NCI-H82 (cell line): ENCODE measurements at places on chromosomes 3 and 15.

DNA sequence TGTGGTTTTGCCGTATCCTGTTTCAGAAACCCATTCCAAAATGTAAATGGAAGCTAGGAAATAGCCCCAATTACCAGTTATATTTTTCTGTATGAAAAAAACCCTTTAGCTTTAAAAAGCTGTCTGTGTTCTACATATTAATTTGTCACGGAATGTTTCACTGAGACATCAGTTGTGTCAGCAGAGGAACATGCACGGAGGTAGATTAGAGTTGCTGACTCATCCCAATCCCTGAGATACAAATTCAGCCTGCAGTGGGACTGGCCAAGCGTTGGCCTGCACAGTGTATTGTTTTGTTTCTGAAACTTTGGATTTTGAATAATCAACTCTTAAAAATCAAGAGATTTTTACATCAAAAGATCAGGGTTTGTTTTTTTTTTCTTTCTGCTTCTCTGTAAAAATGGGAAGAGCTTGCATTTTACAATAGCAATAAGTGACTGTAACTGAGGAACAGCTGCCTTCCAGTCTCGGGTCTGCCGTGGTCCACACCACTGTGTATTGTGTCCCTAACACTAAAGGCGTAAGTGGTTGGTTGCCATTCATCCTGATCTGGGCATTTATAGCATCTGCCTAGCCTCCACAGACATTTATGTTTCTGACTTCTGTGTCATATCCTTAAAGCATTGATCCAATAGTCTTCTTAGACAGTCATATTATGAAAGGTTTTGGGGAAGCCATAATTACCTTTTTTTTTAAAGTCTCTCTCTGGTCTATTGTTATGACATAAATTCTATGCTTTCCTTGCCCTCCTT is 218.1 kb downstream of the ADAMTSL3 start:
- DNase-seq, result no peak

- no peak for DNase-seq
These were observed 93.1 kb downstream of the IL1RAP start for GRCh38 chr3:190607021-190607420.

DNA sequence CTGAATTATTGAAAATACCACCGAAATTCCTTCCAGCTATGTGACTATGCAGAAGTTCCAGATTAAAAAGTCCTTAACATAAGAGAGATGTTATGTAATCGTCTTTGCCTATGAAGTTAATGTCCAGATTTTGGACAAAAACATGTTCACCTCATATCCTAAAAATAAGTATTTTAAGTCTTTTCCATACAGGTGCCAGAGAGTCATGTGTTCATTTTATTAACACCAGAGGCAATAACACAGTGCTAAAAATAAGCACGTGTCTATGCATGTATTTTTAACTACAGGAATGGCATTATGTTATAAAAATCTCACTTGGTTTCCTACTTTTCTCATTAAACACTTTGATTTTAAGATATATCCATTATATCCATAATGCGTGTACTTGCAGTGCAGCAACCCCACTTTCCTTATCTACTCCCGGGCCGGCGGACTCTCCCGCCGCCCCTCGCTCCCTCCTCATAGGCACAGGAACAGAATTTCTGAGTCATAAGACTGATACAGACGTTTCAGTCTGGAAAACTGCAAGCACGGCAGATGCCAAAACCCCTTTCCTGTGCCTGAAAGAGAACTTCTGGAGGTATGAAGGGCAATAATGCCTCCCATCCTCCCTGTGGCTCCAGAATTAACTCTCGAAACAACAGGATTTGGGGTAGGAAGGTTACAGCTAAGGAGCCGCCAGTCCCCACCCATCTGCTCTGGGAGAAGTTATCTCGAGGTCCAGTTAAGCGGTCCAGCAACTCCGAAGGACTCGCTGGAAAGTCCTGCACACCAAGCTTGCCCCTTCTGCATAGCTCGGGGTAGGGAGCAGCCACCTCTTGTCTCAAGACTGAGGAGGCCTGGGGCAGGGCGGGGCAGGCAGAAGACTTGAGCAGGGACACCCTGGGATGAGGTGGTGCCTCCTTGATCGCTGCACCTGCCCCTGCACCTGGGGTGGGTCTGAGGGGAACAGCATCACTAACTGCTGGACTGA is 22.3 kb upstream of the PSTPIP1 start:
- no peak for DNase-seq

DNA sequence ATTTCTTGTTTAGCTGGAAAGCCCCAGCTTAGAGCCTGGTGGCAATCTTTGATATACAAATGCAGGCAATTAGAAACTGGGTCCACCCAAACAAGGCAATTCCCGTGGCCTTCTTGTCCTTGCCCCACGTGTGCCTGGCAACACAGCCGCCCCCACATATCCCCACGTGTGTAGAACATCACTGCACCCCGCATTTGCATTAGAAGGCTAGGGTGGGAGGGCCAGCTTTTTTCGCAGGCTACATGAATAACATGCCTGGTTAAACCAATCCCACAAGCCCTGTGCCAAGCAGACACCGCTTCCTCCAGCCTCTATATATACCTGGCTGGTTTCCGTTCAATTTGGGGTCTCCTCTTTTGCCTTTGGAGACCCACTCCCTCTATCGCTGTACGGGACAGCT is 250.2 kb downstream of the ZNF385D start:
- DNase-seq, result no peak

GRCh38 chr3:139674571-139675260 is 3.1 kb downstream of the NMNAT3 start:
- DNase-seq, result no peak
